ENCODE measurements at places on chromosomes 4 and X. TPM values are rescaled to one million over a fixed set of nuclear protein-coding genes. Genes with fewer than 3 reads are reported as not detected.

Gene CHST7
- total RNA-seq: 33.4 TPM

Gene SPARCL1
- total RNA-seq: 0.88 TPM

Gene SMIM10L2A
- 0.28 TPM for total RNA-seq

Gene FAM114A1
- total RNA-seq: 117 TPM

Gene WAS
- total RNA-seq: not detected

Gene HAND2
- total RNA-seq: 8.6 TPM

Gene F9
- total RNA-seq: not detected

Gene CFP
- total RNA-seq: 0.13 TPM

Gene DBET
- total RNA-seq: not detected

Gene ADH7
- total RNA-seq: not detected

Gene LDB2
- 150 TPM for total RNA-seq

Gene MTTP
- not detected for total RNA-seq
